Muscle of arm (tissue), 14 donors: ENCODE measurements at places on chromosomes 12 and 14. TPM values are rescaled to one million over a fixed set of nuclear protein-coding genes. Genes with fewer than 3 reads are reported as not detected.

PTPN6 gene
- polyA plus RNA-seq: 3.5 TPM

ATP23 gene
- polyA plus RNA-seq: 14.1 TPM

GARIN6 gene
- not detected for polyA plus RNA-seq

KLRC1 gene
- not detected for polyA plus RNA-seq

CLEC9A gene
- 0.40 TPM for polyA plus RNA-seq

SLC10A1 gene
- not detected for polyA plus RNA-seq

RHEBL1 gene
- polyA plus RNA-seq: 2.1 TPM

KCNMB4 gene
- polyA plus RNA-seq: 15.3 TPM

ETFBKMT gene
- 2.7 TPM for polyA plus RNA-seq

BBS10 gene
- 15.1 TPM for polyA plus RNA-seq

KRT3 gene
- not detected for polyA plus RNA-seq

GPR162 gene
- 16.7 TPM for polyA plus RNA-seq

FOXG1 gene
- polyA plus RNA-seq: 0.04 TPM

DEPDC4 gene
- polyA plus RNA-seq: 2.7 TPM

SPTB gene
- 209 TPM for polyA plus RNA-seq

ITPK1 gene
- polyA plus RNA-seq: 15.2 TPM

LBHD2 gene
- polyA plus RNA-seq: not detected

FAIM2 gene
- polyA plus RNA-seq: 9.5 TPM

SERPINA5 gene
- not detected for polyA plus RNA-seq

ARHGEF25 gene
- 39.0 TPM for polyA plus RNA-seq

GRIN2B gene
- polyA plus RNA-seq: 0.05 TPM

RHOJ gene
- polyA plus RNA-seq: 42.6 TPM

SELPLG gene
- polyA plus RNA-seq: 5.5 TPM

TAS2R50 gene
- polyA plus RNA-seq: not detected

TMCC3 gene
- 12.6 TPM for polyA plus RNA-seq

TAS2R9 gene
- not detected for polyA plus RNA-seq

RESF1 gene
- polyA plus RNA-seq: 27.2 TPM

KRT74 gene
- 0.15 TPM for polyA plus RNA-seq

AGAP2 gene
- polyA plus RNA-seq: 36.1 TPM

CCDC60 gene
- polyA plus RNA-seq: not detected

CEP83 gene
- polyA plus RNA-seq: 28.9 TPM

KCNH5 gene
- polyA plus RNA-seq: 0.18 TPM

LRTM2 gene
- 0.20 TPM for polyA plus RNA-seq

RASSF3 gene
- 73.7 TPM for polyA plus RNA-seq

DPY19L2 gene
- 26.1 TPM for polyA plus RNA-seq

CCDC196 gene
- 0.10 TPM for polyA plus RNA-seq

STYX gene
- 14.1 TPM for polyA plus RNA-seq

BCL7A gene
- polyA plus RNA-seq: not detected

RNASE3 gene
- not detected for polyA plus RNA-seq

NGB gene
- not detected for polyA plus RNA-seq

SLC6A13 gene
- 1.9 TPM for polyA plus RNA-seq

APEX1 gene
- polyA plus RNA-seq: 161 TPM

ARMH4 gene
- 10.3 TPM for polyA plus RNA-seq

FAM222A gene
- polyA plus RNA-seq: 3.3 TPM
